Omental fat pad (tissue), 4 donors: ENCODE measurements at places on chromosomes 16 and 17. TPM values are rescaled to one million over a fixed set of nuclear protein-coding genes. Genes with fewer than 3 reads are reported as not detected.

- no peak for DNase-seq
Measured at GRCh38 chr17:41547378-41547841, 19.3 kb upstream of the KRT19 start.

GRCh38 chr17:78995022-78995760 lies 14.4 kb downstream of the CANT1 start:
- DNase-seq = peak; percentile 16

The CES1 gene
- total RNA-seq = 162 TPM

DNA sequence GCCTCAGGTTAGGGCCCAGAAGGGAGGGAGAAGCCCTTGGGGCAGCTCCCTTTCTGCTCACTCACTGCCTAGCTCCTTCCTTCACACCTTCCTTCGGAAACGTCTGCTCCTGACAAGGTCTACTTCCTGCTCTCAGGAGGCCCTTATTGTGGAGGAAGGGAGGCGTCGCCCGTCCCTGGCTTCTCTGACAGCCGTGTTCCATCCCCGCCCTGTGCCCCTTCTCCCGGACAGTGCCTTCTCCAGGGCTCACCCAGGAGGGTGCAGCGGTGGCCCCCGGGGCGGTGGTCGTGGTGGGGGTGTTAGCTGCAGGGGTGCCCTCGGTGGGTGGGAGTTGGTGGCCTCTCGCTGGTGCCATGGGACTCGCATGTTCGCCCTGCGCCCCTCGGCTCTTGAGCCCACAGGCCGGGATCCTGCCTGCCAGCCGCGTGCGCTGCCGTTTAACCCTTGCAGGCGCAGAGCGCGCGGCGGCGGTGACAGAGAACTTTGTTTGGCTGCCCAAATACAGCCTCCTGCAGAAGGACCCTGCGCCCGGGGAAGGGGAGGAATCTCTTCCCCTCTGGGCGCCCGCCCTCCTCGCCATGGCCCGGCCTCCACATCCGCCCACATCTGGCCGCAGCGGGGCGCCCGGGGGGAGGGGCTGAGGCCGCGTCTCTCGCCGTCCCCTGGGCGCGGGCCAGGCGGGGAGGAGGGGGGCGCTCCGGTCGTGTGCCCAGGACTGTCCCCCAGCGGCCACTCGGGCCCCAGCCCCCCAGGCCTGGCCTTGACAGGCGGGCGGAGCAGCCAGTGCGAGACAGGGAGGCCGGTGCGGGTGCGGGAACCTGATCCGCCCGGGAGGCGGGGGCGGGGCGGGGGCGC lies 231.9 kb downstream of the SEC14L1 start:
- no peak for DNase-seq

DNA sequence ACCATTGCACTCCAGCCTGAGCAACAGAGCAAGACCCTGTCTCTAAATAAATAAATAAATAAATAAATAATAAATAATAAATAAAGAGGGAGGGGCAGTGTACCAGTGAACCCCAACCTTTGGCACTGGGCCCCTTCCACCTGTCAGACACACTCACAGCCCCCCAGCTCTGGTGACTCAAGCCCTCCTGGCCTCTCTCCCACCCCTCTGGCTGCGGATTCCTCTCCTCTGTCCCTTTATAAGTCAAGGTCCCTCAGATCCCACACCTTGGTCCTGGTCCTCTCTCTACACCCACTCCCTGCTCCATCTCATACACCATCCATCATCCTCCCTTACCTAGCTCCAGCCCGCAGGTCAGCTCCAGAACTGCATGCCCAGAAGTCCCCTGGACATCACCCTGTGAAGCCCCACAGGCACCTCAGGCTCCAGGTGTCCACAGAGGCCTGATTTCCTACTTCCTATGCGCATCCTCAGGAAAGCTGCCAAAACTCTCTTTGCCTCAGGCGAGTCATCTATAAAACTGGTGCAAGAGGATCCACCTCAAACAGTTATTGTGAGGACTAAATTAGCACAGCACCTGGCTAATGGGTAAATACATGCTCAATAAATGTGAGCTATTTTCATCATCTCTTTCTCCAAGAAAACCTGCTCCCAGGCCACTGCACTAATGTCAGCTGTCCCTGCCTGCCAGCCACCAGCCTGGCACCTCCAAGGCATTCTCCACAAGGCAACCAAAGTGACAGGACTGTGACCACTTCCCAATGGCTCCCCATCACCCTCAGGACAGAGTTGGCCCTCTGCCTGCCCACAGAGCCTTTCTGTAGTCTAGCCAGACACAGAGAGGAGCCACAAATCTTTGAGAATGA lies 46.8 kb downstream of the BEAN1 start:
- DNase-seq = no peak
